Amniotic stem cell (primary cell): ENCODE measurements at places on chromosomes 5 and 9.

- no peak for DNase-seq
Measured at GRCh38 chr5:144198386-144198785, 27.7 kb downstream of the KCTD16 start.

DNA sequence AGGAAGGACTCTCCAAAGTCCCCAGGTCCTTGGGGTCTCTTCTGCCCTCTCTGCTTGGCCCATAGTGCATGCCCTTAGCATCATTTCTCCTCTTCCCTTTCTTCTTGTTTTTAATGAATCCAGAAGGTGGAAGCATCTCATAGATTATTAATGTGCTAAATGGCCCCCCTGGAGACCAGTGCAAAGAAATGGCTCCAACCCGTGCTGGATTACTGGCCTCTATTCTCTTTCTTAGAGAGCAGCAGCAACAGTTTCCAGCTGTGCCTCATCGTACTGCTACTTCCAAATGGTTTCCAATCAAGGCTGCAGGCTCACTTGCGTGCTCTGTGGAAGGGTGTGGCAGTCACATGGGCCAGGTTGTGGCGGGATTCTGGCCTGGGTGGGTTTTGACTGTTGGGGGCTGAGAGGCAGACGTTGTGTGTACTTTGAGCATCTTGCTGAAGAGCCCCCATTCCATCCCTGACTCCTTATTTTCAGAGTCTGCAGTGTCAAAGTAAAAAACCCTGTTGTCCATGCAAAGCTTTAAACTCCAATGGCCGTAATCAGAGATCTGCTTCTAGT is 139.7 kb downstream of the GABBR2 start:
- no peak for DNase-seq

DNA sequence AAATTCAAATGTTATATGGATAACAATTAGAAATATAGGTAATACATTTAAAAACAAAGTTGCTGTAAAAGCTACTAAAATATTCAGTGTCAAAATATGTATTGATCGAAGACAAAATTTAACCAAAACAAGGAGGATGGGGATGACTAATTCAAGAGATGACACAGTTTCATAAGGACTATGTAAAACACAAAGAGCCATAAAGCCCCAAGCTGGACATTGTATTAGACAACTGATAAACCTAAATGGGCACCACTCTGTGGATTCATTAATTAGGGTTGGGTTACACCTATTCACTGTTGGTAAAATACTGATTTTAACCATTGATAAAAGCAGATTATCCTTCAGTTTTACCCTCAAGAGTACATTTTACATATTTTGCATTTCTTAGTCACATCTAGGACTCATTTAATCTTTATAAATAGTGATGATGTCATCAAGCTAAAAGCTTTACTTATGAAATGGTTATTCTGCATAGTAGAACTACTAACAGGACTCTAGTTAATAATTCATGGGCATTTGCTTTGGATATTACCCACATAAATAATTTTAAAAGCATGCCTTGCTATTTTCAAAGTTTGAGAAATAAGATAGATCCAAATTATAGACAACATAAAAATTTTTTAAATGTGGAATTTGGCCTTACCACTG is 13.7 kb downstream of the TUT7 start:
- no peak for DNase-seq

- no peak for DNase-seq
Measured at GRCh38 chr9:70525519-70525918, 111.1 kb upstream of the KLF9 start.

GRCh38 chr5:75758116-75758515 is 40.9 kb upstream of the POC5 start:
- DNase-seq = no peak

- DNase-seq = no peak
Measured at GRCh38 chr9:3502560-3503398, 23.0 kb downstream of the RFX3 start.

DNA sequence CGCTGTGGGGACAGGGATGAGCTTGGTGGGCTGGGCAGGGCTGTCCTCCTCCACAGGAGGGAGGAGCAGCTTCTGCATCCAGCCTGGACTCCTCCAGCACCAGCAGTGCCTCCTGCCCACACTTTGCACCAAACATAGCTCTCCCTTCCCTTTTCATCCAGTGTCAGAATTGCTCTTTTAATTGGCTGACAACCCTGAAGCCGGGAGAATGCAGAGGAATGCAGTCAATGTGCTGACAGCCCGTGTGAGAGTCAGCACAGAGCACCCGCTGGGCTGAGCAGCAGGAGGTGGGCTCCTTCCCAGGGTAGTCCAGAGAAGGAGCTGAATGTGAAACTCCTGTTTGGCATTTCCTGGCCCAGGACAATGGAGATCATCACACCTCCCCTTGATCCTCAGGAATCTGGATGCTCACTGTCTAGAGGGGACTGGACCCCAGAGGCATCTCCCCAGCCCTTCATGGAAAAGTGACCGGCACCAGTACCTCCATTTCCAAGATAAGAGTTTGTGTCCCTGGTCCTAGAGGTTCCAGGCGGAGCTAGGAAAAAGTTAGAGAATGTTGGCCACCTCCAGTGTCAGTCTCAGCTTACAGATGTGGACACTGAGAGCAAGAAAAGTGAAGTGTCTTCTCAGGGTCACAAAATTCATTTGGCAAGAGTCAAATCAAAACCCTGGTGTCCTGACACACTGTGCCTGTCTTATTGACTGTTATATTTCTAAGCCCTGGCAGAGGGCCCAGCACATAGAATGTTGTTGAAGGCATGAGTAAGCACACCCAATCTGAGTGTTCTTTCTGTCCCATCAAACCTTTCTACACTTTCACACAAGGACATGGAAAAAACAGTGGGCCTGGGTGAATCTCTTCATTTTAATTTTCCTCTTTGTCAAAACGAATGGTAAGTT is 202.1 kb downstream of the SNX18 start:
- DNase-seq = peak; percentile 43

- no peak for DNase-seq
Measured at GRCh38 chr9:96187151-96187555, 114.8 kb downstream of the HSD17B3 start.

- no peak for DNase-seq
Measured at GRCh38 chr5:90703932-90704331, 145.3 kb downstream of the ADGRV1 start.

DNA sequence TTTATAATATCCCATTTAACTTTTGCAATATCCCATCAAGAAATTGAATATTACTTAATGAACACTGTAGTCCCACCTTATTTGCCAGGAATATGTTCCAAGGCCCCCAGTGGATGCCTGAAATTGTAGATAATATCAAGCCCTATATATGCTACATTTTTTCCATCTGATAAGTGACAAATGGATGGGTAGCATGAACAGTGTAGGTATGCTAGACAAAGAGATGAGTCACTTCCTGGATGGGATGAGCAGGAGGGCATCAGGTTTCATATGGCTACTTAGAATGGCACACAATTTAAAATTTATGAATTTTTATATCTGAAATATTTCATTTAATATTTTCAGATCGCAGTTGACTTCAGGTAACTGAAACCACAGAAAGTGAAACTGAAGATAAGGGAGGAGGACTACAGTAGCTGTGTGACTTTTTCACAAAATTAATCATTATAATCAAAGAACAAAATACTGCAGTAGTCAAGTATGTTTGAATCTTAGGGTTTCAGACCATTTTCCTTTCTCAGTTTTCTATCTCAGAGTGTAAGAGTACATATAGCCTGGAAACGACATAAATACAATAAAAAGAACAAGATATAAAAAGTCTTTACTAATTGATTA is 636.4 kb upstream of the ARRDC3 start:
- no peak for DNase-seq

GRCh38 chr5:74919487-74919886 is 53.3 kb upstream of the FAM169A start:
- DNase-seq = peak; percentile 67

GRCh38 chr5:36719282-36719681 is 112.9 kb downstream of the SLC1A3 start:
- no peak for DNase-seq

- no peak for DNase-seq
Measured at GRCh38 chr5:150765799-150766169, 7.0 kb upstream of the DCTN4 start.

DNA sequence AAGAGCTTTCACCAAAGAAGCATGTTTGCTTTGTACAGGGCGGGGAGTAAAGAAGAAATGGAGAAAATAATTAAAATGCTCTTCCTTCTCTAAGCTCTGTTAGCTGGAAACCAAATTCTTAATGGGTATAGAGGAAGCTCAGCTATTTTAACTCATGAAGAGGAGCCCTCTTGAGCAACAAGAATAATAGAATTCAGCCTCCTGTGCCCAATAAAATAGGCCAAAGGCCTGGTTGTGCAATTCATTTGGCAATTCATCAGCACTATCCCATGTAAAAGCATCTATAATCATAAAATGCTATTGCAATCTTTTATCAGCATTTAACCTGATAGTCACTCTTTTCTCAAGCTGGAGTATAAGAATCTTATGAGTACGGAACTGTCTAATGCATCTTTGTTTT is 133.6 kb upstream of the CDH6 start:
- no peak for DNase-seq

DNA sequence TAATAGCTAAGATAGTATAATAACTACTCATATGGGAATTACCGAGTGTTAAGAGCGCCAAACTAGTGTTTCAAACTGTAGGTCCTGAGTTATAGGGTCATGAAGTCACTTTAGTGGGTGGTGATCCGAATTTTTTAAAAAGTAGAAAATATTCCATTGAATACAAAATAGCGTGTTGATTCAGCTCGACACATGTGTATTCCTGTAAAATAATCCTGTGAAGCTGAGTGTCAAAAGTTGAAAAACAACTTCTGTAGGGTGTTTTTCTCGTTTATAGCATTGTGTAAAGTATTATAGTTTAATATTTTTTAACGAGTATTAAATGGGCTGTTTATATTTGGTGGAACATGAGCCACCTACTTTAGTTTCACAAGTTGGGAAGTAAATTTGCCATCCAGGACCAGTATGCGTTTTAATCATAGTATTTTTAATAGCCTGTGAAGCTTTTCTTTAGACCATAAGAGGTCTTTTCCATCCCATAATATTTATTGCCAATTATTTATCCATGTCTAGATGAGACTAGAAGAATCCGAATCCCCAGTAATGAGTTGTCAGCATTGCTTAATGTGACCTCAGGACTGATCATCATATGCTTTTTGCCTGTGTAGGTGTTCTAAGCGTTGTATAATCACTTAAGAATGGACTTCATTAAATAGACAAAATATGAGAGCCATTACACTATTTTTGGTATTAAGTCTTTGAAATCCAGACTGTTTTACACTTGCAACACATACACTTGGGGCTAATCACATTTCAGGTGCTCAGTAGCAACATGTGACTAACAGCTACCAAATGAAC is 84.1 kb downstream of the PTPDC1 start:
- no peak for DNase-seq

DNA sequence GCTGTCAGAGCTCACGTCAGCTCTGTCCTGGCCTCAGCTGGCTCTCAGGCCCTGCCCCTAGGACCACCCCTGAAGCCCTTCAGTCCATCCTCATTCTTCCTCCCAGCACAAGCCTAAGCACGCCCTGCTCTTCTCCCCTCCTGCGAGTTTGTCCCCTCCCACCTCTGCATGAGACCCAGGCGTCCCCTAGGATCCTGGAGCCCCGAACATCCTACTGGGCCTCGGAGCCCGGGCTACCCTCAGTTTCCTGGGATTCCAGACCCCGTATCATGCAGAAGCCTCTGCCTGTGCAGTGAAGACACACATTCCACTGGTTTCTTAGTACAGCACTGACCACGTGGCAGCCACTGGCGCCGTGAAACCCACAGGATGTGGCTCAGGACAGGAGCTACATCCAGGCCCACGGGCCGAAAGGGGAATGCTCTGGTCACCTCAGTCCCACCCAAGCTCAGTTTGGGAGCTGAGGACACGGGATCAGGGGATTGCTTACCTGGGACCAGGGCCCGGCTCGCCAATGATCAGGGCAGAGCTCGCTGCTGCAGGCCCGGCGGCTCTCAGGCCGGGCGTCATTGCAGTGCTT is 64.2 kb downstream of the ZNF354C start:
- no peak for DNase-seq
